Suppressor macrophage (primary cell): ENCODE measurements at places on chromosomes 1 and 21.

- no peak for DNase-seq
These were observed 6.9 kb upstream of the ANKRD35 start for GRCh38 chr1:145892486-145893087.

- no peak for DNase-seq
These were observed 130.6 kb downstream of the LIPI start for GRCh38 chr21:14080040-14080763.

GRCh38 chr21:43370888-43371570, 55.9 kb downstream of the SIK1 start:
- no peak for DNase-seq

DNA sequence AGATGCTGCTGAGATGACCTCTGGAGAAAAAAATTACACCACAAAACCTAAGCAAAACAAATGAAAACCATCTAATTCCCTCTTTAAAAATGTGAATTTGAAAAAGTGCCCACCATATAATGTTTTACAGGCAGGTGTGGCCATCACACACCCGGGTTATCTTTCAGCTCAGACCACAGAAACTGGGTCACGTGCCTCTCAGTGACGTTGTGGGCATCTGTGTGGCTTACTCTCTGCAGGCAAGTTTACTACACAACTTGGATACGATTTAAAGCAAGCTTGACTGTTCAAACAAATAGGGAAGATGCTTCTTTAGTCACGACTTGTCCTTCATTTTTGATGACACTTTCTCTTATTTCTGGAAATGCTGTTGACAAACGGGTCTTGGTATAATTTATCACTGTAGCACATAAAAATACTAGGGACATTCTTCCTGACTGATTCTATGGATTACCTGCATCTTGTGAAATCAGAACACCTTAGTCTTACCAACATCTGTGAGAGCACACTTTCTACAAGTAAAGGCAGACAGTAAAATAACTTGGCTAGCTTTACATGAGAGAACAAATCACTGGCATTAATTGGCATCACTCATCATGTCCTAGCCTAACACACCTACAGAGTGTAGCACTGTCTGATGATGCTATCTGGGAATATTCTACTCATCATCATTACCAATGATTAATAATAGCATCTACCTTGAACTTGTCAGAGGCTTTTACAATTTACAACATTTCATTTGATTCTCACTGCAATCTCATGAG, 89.3 kb upstream of the EDEM3 start:
- no peak for DNase-seq

DNA sequence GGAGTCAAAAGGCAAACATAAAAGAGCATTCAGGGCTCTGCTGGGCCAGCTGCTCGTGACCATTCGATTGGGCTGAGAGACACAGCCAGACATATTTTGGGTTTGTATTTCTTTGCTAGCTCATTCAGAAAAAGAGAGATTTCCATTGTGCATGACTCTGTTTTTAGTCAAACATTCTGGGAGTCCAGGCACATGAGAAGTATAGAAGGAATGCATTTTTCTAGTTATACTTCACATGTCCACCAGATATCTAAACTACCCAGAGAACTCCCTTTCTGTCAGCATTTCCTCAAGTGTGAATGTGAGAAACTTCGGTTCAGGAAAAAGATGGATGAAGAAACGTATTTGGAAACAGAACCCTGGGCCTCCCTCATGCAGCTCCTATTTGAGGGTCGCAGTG, 6.3 kb upstream of the KCNE1 start:
- no peak for DNase-seq
